Inflammatory macrophage (primary cell): ENCODE measurements at places on chromosomes 12 and 14.

- no peak for DNase-seq
These were observed 54.0 kb downstream of the CPSF2 start for GRCh38 chr14:92175811-92176210.

DNA sequence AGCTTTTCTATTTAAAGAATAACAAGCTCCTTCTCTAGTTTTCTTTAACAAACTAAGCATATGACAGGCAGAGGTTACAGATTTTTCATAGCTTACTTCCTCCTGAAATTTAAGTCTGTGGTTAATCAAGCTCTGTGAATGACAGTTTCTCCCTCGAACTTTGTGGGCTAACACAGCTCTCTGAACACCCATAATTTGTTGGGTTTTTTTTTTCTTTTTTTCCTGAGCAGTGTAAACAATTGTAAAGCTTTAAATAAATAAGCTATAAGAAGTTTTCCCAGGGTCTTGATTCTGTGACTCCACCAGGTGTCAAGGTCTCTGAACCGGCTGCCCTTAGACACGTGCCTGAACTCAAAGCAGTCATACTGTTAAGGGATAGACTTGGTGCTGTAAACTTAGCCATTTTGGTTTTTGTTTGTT lies 128.1 kb upstream of the AMIGO2 start:
- DNase-seq, result peak; percentile 49

DNA sequence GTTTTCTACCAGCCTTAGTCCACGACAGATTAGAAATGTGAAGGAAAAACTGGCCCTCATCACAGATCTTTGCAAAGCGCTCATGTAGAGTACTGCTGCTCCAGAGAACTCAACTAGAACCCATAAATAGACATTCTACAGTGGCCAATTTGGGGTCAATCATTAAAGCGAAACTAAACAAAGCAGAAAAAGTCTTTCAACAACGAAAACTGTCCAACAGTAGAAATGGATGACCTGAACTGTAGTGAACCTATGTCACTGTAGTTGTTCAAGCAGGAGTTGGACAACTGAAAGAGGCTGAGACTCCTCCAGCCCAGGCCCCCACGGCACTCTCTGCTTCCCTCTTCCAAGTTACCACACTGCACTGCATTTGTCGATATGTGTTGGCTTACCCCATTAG lies 472.6 kb downstream of the BCAT1 start:
- DNase-seq, result no peak

GRCh38 chr14:104724981-104725771 lies 1.1 kb downstream of the ADSS1 start:
- DNase-seq, result no peak

DNA sequence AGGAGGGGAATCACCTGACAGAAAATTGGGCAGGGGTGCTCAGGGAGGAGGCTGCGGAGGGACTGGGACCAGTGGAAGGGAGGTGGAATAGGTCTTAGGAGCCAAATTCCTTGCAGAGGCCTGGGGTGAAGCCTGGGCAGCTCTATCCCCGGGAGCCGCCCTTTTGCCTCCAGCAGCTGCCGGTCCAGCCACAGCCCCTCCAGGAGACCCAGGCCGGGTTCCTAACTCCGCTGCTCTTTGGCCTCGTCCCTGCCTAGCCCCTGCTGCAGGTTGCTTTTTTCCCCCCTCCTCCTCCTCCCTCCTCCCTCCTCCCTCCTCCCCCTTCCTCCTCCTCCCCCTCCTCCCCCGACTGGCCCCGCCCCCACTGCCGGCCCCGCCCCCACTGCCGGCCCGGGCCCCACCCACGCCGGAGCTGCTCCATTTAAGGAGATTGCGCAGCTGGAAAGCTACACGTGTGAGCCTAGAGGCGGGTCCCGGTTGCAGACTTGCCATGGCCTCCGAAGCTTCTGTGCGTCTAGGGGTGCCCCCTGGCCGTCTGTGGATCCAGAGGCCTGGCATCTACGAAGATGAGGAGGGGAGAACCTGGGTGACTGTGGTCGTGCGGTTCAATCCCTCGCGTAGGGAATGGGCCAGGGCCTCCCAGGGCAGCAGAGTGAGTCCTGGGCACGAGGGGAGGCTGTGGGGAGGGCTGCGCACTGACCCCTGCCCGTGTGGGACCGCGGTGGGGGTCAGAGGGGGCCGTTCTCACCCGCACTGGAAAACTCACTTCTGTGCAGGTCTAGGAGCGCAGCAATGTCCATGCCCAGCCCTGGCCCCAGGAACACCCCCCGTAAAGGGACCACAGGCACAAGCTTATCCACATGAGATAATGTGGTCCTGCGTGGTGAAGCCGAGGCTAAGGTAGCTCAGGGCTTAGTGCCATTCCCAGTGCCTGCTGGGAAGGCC lies at the start of gene TCL1B:
TCL1B (plus strand) TSS at position 449 of the 945 bp plus-strand sequence; CDS start at position 491, 42 bp downstream.
- DNase-seq, result no peak

- DNase-seq, result no peak
These were observed 1146.8 kb downstream of the FSCB start for GRCh38 chr14:43360239-43360638.

GRCh38 chr14:51750542-51750941 lies 98.8 kb downstream of the FRMD6 start:
- no peak for DNase-seq

GRCh38 chr12:66491853-66492252 lies 187.0 kb downstream of the GRIP1 start:
- no peak for DNase-seq

DNA sequence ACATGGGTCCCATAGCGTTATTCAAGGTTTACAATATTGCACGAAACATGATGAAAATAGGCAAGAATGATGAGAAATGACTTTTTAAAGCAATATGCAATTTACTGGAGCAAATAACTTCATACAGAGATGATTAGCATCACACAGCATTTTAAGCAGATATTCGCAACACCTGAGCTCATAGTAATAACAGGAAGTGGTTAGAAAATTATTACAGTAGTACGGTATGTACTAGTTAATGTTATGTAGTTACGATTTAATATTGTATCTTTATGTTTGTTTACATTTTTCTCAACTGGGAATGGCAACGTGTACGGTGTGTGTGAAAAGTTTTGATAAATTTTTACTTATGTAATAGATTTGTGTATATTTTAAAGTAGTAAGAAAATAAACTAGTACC lies 102.6 kb downstream of the OSBPL8 start:
- DNase-seq, result no peak

DNA sequence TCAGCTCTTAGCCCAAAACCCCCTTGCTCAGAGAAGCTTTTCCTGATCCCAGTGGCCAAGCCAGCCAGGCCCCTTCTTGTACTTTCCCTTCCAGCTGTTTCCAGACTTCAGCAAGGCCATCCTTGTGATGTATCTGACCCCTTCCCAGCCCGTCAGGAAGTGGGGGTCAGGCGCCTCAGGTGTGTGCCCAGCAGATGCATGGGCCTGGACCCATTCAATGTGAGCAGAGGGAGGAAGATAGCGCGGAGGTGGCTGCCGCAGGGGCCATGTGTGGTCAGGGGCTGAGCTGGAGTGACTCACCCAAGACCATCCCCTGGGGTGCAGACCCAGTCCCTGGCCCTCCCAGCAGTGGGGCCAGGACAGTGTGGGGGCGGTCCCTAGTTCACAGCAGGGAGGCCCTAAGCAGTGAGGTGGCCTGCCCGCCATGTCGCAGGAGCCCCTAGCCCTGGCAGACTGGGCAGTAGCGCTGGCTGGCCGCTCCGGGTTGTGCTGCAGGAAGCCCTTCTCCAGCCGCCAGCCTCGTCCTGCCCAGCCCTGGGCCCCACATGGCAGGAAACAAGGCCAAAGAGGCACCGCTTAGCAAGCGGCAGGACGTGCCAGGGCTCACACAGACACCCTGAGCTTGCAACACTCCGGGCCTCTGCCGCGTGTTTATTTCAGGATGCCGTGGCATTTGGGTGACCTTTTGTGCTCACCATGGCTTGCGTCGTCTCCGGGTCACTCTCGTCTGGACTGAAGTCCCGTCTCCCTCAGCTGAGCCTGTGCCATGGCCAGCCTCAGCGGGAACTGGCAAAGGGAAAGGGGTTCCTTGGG lies 12.0 kb downstream of the ADSS1 start:
- peak; percentile 78 for DNase-seq

GRCh38 chr12:56839915-56840325 lies 76.8 kb downstream of the HSD17B6 start:
- peak; percentile 80 for DNase-seq

DNA sequence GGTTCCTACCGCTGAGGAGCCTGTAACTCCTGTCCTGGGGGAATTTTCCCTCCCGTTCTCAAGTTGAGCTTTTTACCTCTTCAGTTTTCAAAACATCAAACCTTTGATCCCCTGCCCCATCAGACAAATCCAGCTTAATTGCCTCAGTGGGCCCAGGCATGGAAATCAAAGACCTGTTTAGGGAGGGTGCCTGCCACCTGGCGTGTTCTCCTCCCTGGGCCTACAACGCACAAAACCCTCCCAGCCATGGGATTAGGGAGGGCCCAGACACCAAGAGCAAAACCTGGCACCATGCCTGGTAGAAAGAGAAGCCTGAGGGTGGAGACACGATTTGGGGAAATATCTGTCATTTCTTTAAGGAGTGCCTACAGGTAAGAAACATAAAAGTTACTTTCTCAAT lies 672.9 kb downstream of the BCL11B start:
- no peak for DNase-seq

- no peak for DNase-seq
These were observed 195.2 kb upstream of the LRIG3 start for GRCh38 chr12:59115526-59115925.

DNA sequence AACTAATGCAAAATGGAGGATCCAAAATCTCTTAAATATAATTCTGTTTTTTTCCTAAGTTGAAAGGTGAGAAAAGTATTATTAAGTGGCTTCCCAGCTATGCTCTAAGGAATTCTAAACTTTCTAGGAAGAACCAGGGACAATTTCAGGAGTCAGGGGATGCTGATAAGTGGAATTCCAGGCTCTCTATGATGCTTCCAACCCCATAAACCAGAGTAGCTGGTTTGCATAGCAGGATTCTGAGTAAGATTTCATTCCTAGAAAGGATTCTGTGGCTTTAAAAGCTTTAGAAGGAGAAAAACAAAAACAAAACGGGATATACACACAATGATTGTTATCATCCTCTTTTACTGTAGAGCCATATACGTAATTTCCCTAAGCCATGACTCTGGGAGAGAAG lies 93.9 kb downstream of the SLC16A7 start:
- DNase-seq, result no peak

GRCh38 chr12:89343127-89343526 lies 9.2 kb downstream of the DUSP6 start:
- DNase-seq, result no peak

- DNase-seq, result peak; percentile 27
These were observed at the start of gene ITGB7 for GRCh38 chr12:53207042-53207441. TSS of gene ITGB7 (minus strand) at chr12:53207251. CDS start at chr12:53200443, 6,808 bp downstream.

DNA sequence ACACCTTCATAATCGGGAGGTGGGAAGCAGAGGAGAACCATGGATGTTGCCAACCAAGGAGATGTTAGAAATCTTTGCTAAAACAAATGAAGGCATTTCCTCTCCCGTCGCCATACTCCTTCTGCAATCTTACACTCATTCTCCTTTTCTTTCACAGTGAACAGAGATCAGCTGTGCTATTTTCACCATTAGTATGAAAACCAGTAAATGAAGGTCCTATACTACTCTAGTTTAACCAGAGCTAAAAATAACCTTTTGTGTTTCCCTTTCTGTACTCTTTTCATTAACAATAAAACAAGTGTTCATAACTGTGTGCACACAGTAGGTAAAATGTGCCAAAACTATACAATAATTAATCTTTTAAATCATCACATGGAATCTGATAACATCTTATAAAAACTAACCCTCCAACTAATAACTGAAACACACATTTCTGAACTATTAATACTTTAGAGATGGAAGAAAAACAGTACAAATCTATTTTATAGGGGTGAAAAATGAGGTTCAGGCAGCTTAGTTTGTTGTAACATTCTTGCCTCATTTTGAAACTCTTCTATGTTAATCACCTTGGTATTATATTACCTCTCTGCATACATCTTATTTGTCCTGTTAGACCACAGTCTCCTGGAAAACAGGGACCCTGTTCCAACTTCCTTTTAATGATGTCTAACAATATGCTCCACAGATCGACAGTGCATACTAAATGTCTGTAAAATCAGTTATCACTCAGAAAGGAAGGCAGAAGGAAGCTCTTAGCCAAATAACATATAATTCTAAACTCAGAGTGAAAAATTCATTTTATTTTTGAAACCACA lies 69.5 kb downstream of the SPPL3 start:
- no peak for DNase-seq

DNA sequence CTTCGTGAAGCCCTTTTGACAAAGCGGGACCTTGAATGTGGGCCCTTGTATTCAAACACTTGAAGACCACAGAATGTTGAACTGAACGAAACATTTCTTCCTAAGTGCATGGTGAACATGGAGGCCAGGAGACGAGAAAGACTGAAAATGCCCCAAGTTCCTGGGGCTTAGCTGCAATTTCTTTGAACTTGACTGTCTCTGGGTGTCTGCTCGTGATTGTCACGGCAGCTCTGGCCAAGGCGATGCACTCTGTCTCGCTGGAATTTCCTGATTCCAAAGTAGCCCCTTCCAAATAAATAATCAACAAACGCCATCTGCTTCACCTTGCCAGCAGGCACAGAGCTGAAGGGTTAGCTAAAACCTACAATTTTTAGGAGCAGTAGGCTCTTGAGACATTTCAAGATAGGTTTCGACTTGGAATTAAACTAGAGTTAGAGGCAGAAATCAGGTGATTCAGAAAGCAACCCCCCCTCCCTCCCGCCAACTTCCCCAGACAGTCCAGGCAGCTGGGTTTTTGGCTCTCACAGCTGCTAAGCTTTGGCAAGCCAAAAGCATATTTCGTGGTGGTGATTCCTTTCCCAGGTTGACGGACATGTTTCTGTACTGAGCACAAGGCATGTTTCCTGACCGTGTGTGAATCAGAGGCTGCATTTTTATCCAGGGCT lies 13.5 kb upstream of the IRF2BPL start:
- peak; percentile 63 for DNase-seq

GRCh38 chr14:94770251-94770749 lies 387 bp upstream of the GSC start:
- no peak for DNase-seq

DNA sequence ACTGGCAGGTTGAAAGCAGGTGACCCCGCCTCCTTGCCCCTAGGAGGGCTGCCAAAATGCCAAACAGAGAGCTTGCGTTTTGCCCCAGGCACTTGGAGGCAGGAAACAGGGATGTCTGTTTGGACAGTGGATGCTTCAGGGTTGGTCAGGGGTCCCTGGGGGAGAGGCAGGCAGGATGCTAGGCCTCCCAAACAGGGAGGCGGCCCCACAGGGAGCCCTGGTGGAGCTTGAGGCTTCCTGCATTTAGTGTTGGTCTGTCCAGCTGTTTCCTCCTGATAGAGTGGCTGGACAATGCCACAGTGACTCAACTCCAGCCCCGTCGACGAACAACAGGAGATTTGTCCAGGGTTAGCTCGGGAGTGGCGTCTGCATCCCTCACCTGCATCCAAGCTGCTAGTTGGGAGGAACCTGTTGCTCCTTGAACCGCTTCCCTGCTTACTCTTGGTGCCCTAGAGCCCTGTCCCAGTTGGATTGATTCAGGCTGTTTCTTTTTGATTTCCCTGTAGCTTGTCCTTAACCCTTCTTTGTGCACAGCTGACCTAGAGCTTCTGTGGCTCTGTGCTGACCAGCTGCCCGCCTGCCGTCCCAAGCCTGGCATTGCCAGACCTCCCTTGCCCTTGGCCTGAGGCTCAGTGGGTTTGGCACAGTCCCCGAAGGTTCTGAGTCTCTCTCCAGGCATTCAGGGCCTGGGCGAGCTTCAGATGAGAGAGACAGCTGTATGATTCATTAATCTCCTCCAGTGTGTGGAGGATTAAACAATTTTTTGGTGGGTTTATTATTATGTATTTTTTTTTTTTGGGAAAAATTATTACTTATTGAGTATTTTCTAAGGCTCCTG lies 45.9 kb downstream of the TSPAN9 start:
- no peak for DNase-seq
